Prostate gland (tissue), 2 donors: ENCODE measurements at places on chromosomes 7 and 10. TPM values are rescaled to one million over a fixed set of nuclear protein-coding genes. Genes with fewer than 3 reads are reported as not detected.

Gene FOXI2
- 0.17 TPM for total RNA-seq

Gene LRRC18
- total RNA-seq, result 2.6 TPM

Gene ZCWPW1
- 34.6 TPM for total RNA-seq

DNA sequence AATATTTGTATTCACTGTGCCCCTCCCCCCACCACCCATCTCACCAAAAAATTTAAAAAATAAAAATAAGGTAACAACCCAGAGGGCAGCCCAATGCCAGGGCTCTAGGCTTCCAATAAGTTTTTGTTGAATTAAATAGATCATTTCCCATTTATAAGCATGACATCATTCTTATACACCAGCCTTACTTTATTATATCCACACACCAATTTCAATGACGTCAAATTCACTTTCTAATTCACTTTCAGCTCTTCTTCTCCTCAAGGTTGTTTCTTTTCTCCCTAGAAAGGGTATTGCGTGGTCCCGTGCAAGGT lies 1.2 kb upstream of the DKK1 start:
- no peak for DNase-seq

GRCh38 chr7:130458257-130458656 lies 17.4 kb upstream of the CEP41 start:
- no peak for DNase-seq

GRCh38 chr7:128867842-128868623 lies 5.4 kb downstream of the ATP6V1F start:
- DNase-seq, result no peak

- peak; percentile 19 for DNase-seq
Observed at GRCh38 chr7:155456738-155457543, 988 bp upstream of the EN2 start.

GRCh38 chr10:90504172-90504571 lies 353.7 kb downstream of the HTR7 start:
- no peak for DNase-seq

DNA sequence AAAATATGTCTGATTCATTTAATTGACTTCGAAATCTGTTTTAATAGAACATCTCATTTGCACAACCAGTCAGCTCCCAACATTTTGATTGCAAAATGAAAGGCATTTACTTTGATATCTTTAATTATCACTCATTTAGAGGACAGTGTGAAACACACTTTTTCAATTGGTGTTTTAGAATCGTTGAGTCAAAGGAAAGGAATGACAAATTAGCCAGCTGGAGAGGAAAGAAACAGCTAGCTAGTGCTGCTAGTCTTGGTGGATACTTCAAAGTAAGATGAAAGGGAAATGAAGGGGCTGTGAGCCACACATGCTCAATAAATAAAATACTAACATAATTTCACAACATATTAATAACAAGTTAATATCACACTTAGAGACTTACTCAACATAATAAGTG lies 570.2 kb downstream of the PHTF2 start:
- DNase-seq, result no peak

DNA sequence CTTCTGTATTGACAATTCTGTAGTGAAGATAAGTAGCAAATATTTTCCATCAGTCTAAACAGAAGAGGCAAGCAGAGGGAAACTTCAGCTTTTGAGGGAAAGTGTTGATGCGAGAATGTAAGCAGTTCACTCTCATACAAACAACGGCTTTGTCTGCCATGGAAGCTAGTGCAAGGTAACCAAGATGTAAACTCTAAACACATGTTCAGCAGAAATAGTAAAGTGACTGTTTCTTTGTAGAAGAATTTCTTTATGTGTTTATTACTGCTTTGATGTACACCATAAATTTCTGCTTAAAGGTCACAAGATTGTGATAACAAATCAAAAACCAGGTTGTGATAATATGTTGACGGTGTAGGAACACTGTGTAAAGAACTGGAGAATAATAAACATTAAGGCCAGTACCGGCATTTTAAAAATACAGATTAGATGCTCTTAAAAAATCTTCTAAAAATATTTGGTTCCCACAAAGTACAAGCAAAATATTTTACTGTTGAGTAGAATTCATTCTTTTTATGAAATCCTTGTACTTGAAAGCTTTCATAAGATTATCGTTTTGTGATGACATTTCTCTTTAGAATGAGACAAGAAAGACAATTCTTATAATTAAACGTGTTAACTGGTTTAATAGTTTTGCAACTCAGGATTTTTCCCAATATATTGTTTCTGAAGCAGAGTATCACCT lies 34.2 kb downstream of the SEMA3C start:
- no peak for DNase-seq

DNA sequence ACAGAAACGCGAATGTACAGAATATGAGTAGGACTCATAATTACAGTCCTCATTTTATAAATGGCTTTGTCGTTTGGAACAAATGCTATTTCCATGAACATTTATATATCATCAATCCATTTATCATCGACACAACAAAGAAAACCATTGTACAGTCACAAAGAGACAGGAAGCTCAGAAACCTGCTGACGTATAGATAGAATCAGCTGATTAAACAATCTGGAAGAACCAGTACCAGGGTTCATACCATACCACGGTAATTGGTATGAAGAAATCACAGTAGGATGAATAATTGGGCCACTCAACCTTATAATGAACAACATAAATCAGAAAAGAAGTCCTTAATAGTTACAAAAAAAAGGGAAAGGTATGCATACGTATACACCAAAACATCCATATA lies 295.0 kb downstream of the PARD3 start:
- no peak for DNase-seq

GRCh38 chr10:49001870-49002672 lies 62.4 kb upstream of the LRRC18 start:
- no peak for DNase-seq

DNA sequence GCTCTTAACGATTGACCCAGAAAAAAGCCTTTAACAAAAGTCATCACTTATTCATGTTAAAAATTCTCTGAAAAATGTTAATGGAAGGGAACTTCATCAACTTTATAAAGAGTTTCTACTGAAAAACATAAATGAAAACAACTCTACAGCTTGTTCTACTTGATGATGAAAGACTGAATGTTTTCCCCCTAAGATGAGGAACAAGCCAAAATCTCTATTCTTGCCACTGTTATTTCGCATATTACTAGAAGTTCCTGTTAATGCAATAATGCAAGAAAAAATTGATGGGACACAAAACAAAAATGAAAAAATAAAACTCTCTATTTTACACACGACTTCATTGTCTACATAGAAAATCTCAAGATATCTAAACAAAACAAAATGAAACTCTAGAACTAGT lies 249.8 kb upstream of the AKR1E2 start:
- DNase-seq, result no peak

DNA sequence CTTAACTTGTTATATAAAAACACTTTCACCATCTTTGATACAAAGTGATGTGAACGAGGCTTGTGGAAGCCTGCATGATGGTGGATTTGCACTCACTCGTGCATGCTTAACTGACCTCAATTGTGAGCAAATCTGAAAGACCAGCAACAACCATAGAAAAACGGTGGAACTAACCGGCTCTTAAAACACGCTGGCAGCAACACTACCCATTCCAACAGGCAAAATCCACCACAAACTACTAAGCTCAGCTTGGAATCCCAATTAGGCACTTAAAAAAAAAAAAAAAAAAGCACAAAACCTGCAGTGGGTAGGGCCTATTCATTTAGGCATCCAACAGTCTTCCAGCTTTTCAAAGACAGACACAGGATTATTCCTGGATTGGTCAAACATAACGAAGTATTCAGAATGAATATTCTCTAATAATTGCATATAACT lies 1.8 kb downstream of the GDI2 start:
- DNase-seq, result no peak

DNA sequence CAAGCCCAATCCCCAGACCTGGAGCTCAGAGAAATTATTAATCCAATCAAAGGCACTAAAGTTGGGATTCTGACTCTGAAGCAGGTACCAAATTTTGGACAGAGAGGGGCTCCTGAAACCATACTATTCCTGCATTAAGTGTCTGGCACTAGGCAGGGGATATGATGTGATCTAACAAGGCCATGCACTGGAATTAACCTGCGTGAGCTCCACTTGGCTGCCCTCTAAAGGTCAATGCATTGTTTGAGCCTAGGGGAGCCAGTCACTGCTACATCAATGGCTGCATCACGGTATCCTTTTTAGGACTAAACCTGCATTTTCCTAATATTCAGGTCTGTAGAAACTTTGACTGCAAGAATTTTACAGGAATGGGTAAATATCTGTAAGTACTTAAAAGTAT lies 42.1 kb downstream of the ST8SIA6 start:
- no peak for DNase-seq
